Renal pelvis (tissue), 12 donors: ENCODE measurements at places on chromosomes 12 and 14. TPM values are rescaled to one million over a fixed set of nuclear protein-coding genes. Genes with fewer than 3 reads are reported as not detected.

Gene OR6C70
- polyA plus RNA-seq, result not detected

DNA sequence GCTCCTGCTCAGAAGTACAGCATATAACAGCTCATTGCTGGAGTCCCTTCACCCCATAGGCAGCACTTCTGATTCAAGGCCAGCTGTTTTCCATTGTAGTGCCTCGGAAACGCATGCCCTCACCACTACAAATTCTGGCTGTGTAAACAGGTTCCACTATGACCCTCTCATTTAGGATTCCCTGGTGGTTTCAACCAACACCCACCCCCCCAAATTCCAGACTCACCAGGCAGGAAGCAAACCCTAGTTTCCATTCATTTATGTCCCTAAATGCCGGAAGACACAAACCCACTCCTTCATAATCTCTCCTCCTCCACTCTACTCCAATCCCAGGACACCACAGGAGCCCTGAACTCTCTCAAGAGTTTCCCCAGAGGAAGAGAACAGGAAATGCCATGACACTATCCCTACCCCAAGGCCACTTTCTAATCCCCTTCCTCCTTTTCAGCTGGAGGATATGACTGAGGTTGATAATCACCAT lies 75.9 kb upstream of the TMPO start:
- DNase-seq, result no peak

DNA sequence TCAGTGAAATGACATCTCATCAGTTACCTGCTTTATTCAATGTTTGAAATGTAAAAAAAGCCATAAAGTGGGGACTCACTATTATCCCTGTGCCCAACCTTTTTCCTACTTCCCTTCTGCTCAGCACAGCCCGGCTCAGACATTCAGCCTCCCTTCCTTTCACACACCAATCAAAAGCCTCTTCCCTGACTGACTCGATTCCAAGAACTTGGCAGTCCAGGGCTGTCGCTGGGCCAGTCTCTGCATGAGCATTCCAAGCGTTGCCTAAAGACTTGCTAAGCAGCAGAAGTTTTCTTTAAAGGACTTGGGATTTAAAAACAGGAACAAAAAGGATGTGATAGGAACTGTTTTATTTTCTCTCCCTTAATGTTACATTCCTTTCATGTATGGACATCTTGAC lies 22.7 kb downstream of the ITPR2 start:
- DNase-seq, result no peak

Gene FGF6
- not detected for polyA plus RNA-seq

DNA sequence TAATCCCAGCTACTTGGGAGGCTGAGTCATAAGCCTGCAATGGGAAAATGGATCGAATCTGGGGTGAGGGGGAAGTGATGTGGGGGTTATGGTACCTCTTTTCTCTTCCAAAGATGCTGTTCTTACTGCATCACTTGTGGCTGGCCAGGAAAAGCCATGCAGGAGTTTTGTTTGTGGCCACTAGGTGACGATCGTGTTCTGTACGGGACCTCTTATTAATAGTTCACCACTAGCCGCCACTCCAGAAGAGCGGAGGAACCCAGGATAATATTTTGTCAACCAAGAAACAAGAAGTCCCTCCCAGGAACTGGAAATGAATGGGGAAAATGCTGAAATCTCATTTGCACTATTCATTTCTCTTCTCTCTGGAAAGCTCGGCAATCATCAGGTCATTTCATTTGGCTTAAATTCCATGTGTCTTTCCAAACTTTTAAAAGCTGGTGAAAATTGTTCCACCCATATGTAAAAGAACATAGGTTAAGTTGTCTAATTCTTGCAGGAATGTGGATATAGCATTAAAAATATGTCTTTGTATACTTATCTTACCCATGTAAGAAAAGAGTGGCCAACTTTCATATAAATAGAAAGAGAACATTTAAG lies 8.9 kb downstream of the GPR65 start:
- peak; percentile 67 for DNase-seq

Gene OR10AD1
- 0.26 TPM for polyA plus RNA-seq

Gene OR6C2
- not detected for polyA plus RNA-seq

- DNase-seq, result no peak
Observed at GRCh38 chr14:34489324-34489723, 27.3 kb upstream of the SPTSSA start.

- no peak for DNase-seq
Observed at GRCh38 chr14:83611906-83612390, 1918.0 kb upstream of the FLRT2 start.

Gene CABP1
- 6.6 TPM for polyA plus RNA-seq

Gene RAD9B
- 1.7 TPM for polyA plus RNA-seq
